ENCODE measurements at places on chromosomes 11 and 22.

DNA sequence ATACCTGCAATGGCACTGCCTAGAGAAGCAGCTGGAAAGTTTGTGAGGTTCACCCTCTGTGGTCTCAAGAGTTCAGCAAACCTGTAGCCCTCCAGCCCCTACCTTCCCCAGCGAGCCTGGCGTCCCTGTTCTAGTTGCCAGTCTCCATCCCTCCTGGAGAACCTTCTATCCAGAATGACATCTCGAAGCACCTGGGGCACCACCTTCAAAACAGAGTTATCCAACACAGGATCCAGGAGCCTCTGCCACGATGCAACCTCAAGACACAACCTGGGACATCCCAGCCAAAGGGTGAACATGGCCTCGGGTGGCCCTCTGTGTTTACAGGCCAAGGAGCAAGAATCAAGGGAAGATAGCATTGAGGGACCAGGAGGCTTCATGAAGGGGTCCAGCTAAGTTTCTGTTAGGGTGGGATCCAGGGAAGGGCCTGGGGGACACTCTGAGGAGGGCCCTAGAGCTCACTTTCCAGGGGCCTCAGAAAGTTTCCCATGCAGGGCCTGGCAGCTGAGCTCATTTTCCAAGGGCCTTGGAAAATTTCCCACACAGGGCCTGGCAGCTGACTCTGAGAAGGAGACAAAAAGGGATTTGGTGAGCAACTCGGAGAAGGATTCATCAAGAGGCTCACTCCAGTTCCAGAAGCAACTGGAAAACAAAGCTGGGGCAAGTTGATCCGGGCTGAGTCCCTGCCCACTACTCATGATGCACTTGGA lies 36.9 kb upstream of the SYT13 start:
- no peak for DNase-seq

DNA sequence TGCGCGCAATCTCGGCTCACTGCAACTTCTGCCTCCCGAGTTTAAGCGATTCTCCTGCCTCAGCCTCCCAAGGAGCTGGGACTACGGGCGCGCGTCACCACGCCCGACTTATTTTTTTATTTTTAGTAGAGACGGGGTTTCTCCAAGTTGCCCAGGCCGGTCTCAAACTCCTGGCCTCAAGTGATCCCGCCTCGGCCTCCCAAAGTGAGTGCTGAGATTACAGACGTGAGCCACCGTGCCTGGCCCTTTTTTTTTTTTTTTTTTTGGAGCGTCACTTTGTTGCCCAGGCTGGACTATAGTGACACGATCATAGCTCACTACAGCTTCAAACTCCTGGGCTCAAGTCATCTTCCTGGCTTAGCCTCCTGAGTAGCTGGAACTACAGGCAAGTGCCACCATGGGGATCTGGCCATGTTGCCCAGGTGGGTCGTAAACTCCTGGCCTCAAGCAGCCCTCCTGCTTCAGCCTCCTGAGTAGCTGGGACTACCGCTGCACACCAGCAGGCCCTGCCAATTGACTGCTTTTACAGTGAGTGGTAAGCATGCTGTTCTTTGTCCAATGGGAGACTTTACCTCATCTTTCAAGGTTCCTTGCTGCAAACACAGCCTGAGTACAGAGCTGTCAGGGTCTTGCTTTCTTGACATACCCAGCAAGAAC lies 600 bp upstream of the CENPM start:
- no peak for DNase-seq

DNA sequence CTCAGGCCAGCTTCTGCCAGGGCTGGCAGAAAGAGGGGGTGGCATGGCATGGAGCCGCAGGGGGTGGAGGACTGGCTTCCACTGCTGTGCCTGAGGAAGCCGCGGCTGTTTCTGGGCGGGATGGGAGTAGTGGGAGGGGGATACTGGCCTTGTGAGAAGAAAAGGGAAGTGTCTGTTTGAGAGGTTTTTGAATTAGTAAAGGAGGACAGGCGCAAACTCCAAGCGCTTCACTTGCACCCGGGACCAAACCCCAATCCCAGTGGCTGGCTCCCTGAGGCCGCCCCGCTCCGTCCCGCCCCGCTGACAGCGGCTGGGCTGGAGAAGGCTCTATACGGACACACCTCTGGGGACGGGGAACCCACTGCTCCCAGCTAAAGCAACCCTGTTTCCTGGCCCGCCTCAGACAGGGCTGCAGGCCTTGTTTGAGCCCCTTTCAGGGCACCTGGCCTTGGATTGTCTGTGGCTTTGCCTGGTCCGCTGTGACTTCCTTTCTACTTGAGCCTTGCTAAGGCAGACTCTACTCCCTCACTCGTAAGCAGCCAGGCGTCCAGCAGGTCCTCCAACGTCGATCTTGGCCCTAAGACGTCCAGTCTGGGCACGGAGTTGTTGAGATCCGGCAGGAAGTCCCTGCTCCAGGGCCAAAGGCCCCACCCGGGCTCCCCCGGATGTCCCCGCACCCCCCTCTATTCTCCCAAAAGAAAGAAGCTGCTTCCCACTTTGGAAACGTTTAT lies 2.2 kb downstream of the APOA1 start:
- DNase-seq, result no peak

GRCh38 chr11:33179348-33179803 lies 18.1 kb upstream of the CSTF3 start:
- DNase-seq, result no peak

GRCh38 chr11:68855205-68855981 lies 13.7 kb upstream of the CPT1A start:
- no peak for DNase-seq
